Stimulated activated CD4-positive, alpha-beta T cell treated with anti-CD3 and anti-CD28 coated beads, TNF-alpha, amount 100 ng/mL, for 1 hour (primary cell): ENCODE measurements at places on chromosomes 12 and 14.

DNA sequence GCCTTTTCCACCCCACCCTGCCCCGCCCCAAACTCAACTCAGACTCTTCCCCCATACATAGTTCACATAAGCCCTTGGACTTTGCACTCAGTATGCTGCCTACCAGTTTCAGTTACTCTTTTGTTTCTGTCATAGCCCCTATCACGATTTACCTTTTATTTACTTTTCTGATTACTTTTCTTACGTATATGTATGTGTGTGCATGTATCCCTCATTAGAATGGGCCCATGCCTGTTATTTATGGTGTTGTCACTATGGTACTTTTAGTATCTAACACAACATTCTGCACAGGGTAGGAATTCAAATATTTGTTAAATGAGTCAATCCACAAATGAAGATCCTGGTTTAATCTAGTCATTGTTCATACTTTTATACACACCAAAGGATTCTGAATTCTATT is 16.5 kb upstream of the LUM start:
- no peak for DNase-seq

GRCh38 chr12:58313091-58313855 is 371.9 kb downstream of the ATP23 start:
- no peak for DNase-seq

DNA sequence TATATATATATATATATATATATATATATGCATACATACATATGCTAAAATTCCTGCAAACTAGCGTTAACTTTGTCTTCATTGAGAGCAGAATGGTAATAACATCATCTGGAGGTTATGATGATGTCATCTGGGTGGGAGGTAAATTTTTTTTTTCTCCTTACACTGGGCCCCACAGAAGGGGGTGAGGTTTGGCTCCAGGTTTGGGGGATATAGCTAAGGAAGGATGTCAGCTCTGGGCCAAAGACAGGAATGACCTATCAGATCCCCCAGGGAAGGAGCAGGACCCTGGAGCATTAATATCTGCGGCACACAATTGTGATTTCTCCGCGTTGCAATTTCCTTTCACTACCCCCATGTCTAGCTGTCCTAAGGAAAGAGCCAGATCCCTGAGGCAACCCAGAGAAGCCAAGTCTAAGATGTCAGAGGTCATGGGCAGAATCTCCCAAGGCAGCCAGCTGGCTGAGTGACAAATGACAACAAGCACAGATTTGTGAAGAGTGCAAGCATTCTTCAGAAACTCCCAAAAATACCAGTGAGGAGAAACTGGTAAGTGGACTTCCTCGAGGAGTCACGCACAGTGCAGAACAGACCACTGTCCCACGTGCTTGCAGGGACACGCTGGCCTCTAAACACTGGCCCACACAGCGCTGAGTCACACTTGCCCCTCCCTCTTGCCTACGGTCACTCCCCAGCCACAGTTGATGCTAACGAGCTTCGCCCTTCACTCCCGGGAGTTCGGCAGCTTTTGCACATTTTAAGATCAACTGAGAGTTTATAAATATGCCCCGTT is 9.9 kb downstream of the UBC start:
- DNase-seq, result no peak

- no peak for DNase-seq
These were observed 108.7 kb downstream of the BCAT1 start for GRCh38 chr12:24840046-24840800.

DNA sequence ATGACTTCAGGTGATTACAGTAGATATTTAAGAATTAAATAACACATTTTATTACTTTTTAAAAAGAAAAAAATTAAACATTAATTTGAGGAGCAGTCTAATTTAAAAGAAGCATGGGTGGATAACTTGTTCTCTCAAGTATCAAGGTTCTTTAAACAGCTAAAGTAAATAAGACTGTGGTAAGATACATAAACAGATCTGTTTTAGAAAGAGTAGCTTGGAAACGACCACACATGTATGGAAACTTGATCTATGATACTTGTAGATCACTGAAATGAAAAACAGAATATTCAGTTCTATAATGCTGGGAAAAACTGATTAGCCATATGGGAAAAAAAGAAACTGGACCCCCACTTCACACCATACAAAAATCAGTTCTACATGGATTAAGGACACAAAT is 36.0 kb downstream of the TC2N start:
- DNase-seq, result no peak

GRCh38 chr14:79836577-79836976 is 374.7 kb downstream of the DIO2 start:
- DNase-seq, result no peak

DNA sequence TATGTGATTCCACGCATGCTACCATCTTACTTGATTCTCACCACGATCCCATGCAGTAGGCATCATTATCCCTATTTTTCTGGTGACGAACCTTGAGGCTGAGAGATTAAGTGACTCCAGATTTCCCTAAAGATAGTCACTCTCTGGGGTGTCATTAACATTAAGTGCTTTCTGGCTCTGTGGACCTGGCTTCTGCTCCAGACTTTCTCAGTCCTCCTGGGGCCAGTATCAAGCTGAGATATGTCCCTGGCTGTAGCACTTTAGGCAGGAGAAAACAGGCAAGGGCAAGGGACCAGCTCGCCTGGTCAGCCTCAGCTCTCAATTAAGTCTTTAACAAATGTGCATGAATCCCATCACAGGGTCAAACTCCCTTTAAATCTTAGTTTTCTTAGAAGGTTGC is 38.3 kb upstream of the PRB2 start:
- no peak for DNase-seq

- no peak for DNase-seq
These were observed 32.7 kb downstream of the PARP2 start for GRCh38 chr14:20376071-20376588.

GRCh38 chr12:93980711-93981110 is 167.7 kb upstream of the PLXNC1 start:
- no peak for DNase-seq

DNA sequence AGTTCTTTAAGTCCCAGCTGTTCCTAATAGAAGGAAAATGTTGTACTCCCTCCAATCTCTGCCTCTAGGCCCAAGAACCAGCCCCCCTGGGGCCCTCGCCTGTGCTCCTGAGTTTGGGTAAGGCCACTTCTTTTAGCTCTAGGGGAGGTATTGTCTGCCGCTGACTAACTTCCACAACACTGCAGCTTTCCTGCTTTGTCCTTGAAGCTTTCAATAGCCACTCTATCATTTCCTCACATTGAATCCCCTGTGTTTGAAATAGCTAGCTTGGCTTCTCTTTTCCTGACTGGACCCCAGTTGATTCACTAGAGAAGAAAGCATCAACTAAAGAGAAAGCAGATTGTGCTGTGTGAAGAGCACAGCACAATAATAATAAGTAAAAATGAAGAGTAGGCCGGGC is 28.8 kb downstream of the KRT80 start:
- DNase-seq, result no peak

DNA sequence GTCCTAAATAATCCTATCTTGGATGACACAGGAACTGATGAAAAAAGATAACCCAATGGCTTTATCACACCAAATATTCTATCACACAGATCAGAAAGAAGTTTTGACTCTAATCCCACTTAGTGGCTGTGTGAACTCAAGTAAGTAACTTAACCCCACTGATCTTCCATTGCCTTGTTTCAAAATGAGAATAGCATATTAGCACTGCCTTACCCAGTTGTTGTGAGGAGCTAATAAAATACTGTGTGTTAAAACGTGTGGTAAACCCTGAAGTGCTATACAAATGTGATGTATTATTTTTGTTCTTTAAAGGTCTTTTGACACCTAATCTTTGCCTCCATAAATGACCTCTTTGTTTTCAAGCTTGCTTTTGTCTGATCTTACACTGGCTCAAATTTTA is 60.9 kb upstream of the ARID2 start:
- DNase-seq, result no peak

- DNase-seq, result no peak
These were observed 36.3 kb downstream of the DTX1 start for GRCh38 chr12:113092607-113093408.

DNA sequence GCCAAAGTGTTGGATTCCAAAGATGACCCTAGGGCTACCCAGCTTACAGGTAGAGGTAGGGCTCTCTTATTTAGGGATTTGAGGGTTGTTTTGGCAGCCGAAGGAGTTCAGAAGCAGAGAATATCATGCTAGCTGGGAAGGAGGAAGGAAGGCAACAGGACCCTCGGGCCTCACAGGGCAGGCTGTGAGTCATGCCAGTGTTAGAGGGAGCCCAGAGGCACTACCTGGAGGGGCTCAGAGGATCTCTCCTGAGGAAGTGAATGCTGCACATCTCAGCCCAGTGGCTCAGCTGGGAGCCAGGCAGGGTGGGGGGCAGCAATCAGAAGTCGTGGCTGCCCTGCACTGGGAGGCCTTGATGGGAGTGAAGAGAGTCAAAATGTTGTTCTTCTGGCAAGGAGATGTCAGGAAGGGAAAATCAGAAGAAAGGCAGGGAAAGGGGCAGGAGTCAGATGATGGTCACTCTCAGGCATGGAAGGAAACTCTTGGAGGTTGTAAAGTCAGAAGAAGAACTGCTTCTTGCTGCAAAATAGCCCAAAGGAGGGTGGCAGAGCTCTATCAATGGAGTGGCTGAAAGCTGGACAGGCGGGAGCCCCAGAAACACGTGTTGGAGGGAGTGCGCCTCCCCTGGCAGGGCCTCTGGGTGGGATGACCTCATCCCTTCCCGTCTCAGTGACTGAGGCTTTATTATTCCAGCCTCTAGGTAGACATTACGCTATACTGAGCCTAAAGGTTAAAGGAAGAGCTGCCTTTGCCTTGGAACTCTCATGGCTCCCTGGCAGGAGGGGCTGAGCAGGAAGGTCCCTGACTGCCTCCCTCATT is 141.3 kb downstream of the SMOC1 start:
- no peak for DNase-seq

GRCh38 chr14:89542786-89543424 is 125.9 kb upstream of the FOXN3 start:
- DNase-seq, result no peak

DNA sequence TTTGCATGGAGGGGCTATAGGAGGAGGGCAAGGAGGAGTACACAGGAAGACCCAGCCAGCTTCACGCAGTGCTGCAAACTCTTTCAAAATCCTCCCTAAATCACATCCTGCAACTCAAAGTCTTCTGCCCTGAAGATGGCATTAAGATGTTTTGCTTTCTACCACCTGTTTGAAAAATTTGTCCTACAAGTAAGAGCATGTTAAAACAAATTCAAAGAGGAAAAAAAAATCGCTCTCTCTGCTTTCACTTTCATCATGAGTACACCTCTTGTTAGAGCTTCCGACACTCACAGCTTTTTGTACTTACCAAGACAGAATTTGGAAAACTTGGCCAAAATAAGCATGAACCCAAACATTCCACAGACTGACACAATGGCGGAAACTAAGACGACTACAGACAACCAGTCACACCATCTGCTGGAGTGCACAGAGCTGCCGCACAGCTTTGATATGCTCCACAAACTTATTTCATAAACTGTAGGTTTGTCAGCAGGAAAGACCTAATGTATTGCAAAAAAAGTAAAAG is 21.3 kb downstream of the GCH1 start:
- no peak for DNase-seq

- no peak for DNase-seq
These were observed 88.6 kb downstream of the AEBP2 start for GRCh38 chr12:19527866-19528265.

- DNase-seq, result no peak
These were observed 296.2 kb upstream of the FLRT2 start for GRCh38 chr14:85233756-85234155.

DNA sequence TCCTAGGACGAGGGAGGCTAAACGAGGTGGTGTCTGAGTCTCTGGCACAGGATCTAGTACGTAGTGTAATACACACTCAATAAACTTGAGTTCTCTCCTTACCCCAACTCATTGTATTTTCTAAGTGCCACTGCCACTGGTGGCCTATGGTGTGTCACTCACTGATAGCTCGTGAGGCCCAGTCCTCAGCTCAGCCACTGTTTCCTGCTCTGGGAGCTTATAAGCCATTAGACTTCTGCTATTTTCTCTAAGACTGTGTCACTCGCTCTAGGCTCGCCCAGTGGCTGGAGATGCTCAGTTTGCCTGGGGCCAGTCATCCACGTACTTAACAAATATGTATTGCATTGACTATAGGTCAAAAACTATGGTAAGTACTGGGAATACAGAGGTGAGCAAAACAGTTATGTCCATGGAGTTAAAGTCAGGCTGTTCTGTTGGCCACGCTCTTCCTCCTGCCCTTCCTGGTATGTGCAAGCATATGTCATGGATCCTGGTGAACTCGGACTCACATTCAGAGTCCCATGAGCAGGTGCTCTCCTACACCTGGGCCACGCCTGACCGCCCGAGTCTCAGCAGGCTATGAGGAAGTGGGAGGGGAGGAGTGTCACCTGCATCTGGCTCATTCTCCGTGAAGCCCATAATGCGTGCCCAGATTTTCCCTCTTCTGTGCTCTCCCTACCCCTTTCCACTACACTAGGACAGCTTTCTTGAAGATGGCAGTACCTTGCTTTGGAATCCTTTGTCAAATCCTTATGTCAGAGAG is 41.6 kb downstream of the DEGS2 start:
- no peak for DNase-seq

DNA sequence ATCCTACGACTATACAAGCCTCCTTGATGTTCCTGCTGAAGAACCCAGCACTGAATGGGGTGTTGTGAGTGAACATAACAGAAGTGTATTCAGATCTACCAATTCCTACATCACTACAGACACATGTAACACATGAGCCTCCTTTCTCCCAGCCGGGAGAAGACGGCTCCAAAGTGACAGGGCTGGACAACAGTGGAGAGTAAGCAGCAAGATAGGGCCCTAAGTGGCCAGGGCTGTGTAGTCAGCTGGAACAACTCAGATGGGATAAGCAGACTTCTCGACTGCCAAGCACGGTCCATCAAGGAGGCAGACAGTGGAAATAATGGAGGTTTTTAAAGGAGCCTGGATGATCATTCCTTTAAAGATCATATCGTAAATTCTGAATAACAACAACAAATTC is 73.5 kb downstream of the TTC7B start:
- DNase-seq, result no peak

GRCh38 chr14:99889268-99889667 is 96.1 kb downstream of the EML1 start:
- no peak for DNase-seq

DNA sequence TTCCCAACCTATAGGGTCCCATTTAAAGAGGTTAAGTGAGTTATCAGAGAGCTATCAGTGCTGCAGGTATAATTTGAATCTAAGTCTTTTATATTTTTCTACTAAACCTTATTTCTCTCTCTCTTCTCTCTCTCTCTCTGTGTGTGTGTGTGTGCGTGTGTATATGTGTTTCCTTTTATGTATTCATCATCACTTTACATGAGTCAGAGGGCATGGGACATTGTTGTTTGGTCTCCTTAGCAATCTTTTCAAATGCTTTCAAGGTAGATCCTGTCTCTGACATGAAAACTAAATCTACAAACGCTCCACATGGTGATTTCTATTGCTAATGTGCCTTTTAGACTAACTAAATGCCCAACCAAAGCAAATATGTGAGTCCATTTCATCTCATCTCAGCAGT is 459.7 kb downstream of the BTG1 start:
- no peak for DNase-seq
